Stimulated activated CD4-positive, alpha-beta T cell treated with anti-CD3 and anti-CD28 coated beads, Interleukin-1b, Interleukin-23, amount 100 ng/mL, for 1 hour (primary cell): ENCODE measurements at places on chromosomes 6 and 20.

- no peak for DNase-seq
Measured at GRCh38 chr6:159077123-159077522, 32.3 kb upstream of the TAGAP start.

DNA sequence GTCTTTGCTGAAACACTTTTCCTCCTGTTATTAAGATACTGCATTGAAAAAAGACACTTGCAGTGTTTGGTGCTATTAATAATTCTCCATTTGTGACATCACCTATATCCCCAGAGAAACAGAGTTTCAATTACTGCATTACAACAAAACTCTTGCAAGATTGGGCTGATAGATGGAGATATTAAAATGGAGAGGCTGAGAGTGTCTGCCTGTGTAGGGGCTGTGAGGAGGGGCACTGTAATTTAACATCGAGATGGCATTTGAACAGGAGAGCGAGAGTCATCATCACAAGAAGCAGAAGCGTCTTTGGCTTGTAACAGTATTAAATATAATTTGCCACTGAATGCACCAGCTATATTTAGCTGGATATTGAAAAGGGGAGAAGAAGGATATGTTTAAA is 316.5 kb downstream of the CDH26 start:
- DNase-seq = no peak

GRCh38 chr6:49826743-49827406 is 39.5 kb downstream of the CRISP1 start:
- DNase-seq = no peak

- no peak for DNase-seq
Measured at GRCh38 chr20:49712646-49712995, 1.1 kb downstream of the B4GALT5 start.

DNA sequence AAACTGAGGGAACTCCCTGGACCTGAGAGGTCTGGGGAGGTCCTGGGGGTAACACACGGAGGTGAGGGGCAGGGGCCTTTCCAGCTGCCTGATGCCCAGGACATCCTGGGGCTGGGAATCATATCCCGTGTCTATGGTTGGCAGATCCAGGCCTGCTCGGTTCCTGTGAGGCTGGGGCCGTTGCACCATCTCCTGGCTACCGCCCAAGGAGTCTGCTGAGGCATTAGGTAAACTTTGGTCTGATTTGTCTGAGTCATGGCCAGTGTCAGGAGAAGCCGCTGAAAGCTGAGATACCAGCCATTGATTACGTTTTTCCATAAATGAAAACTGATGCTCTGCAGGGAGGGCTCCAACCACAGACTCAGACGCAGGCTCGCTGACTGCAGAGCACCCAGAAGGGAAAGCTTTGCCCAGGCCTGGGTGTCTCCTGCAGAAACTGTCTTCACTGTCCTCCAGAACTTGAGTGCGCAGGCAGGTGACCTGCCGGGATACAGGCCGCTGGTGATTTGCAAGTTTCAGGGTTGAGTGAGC is 14.2 kb downstream of the TRAF3IP2 start:
- DNase-seq = no peak

DNA sequence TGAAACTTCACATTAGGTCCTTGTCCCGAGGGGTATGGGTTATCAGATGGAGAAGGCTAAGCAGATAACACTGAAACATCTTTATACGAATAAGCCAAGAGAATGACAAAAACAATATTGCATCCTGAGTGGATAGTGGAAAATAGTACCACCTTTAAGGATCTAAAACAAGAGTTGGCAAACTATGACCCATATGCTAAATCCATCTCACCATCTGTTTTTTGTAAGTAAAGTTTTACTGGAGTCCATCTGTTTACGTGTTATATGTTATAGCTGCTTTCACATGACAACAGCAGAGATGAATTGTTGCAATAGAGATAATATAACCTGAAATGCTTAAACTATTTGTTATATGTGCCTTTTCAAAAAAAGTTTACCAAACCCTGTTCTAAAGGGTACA is 76.1 kb upstream of the TRDN start:
- DNase-seq = no peak

DNA sequence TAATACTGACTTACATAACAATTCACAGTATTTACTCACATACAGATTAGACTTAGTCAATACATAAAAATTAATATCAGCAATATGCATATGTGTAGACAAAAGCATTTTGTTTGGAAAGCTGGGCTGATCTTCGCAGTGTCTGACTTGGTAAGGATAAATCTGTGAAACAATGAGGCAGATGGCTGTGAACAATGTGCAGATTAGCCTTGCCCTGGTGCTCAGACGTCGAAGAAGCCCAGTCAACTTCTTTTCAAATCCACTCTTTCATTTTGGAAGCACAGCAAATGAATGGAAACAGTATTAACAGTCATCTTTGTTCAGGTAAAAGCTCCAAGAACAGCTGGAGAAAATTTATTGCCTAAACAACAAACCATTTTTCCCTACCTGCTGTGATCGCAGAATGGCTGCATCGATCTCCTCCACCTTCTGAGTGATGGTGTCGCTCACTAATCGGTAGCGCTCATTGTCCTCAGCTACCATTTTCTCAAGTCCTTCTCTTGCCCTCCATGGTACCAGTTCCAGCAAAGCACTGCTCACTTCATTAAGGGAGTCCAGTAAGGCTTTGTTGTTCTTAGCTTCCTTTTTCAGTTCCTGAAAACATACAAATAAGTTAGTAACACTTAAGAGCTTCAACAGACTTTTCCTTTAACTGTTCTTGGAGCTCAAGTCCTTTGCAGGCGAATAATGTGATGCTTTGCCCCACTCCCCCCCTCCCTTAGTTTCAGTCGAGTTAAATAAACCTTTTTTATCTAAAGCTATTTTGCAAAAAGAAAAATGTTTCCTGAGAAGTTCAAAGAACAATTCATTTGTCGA is 116.5 kb downstream of the DST start:
- DNase-seq = no peak

- DNase-seq = no peak
Measured at GRCh38 chr6:136236466-136237293, 13.4 kb downstream of the MTFR2 start.

GRCh38 chr6:101108286-101108685 is 227.2 kb upstream of the ASCC3 start:
- no peak for DNase-seq

- DNase-seq = no peak
Measured at GRCh38 chr6:157229713-157230112, 93.6 kb downstream of the TMEM242 start.

- DNase-seq = no peak
Measured at GRCh38 chr6:36323062-36323461, 13.6 kb downstream of the BNIP5 start.

GRCh38 chr6:138512609-138513008 is 13.3 kb upstream of the NHSL1 start:
- no peak for DNase-seq

GRCh38 chr6:28880894-28881780 is 42.6 kb downstream of the TRIM27 start:
- no peak for DNase-seq

DNA sequence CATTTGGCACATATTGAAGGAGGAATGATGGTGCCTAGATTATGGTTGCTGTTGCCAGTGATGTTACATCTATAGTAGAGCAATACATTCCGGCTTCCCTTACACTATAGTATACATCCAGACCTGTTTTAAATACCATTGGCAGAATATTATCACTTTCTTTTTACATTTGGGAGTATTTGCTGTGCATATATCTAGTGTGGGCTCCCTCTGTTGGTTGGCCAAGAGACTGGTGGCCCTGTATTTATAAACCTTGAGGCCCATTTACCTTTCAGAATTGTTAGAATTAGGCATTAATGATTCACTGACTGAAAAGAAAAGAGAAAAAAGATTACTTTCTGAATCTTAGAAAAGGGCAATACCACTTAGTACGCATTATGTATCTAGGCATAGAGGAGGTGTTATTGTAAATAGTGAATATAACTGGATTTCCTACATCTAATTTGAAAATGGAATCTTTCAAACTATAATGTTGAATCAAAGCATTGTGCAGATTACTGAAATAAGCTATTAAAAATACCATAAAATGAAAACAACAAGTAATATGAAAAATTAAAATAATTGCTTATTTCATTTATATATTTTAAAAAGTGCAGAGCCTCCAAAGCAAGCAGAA is 628.8 kb upstream of the MAN1A1 start:
- no peak for DNase-seq

DNA sequence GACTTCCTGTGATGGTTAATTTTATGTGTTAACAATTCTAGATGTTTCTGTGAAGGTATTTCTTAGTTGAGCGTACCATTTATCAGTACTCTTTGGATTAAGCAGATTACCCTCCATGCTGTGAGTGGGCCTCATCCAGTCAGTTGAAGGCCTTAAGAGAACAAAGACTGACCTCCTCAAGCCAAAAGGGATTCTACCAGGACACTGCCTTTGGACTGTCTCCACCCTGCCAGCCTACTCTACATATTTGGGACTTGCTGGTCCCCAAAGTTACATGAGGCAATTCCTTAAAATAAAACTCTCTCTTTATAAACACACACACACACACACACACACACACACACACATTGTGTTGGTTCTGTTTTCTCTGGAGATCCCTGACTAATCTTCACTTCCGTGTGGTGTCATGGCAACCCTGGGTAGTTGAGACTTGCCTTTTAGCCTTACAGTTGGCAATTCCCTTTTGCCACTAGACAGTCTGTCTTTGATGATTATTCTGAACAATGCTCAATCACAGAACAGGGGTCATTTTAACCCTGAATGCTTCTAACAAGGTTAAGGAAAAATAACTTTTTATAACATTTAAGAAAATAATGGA is 32.2 kb downstream of the MRAP2 start:
- no peak for DNase-seq

GRCh38 chr20:48493966-48494365 is 333.8 kb downstream of the PREX1 start:
- no peak for DNase-seq

DNA sequence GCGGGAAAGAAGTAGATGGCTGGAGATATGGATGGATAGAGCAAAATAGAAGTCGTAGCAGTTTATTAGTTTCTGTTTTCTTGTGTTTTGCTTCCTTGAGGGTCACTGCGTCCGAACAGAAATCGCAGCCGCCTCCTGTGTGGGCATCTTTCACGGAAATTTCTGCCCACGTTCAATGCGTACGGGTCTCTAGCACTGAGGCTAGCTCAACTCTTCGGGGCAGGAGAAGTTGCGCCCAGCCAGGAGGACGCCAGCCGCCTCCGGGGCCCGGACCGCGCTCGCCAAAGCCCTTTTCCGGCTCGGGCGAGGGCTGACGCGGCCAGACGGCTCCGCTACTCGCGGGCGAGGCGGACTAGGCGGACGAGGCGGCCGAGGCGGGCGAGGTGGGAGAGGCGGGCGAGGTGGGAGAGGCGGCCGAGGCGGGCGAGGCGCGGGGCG is 814 bp downstream of the TFAP2B start:
- DNase-seq = no peak

DNA sequence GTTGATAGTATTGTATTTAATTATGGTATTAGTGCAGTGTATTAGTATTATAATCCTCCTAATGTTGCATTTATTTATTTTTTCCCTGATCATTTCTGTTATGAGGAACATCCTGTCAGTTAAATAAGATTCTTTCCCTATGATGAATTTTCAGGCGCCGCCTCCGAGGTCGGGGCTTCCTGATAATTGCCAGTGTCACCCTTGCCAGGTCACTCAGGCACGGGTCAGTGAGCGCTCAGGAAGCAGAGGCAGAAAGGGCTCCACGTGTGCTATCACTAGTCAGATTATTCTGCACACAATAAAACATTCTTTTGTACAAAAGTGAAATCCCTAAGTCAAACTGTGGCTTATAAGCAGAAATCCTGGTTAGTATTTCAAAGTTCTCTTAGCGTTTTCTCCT is 64.8 kb downstream of the TSHZ2 start:
- no peak for DNase-seq

DNA sequence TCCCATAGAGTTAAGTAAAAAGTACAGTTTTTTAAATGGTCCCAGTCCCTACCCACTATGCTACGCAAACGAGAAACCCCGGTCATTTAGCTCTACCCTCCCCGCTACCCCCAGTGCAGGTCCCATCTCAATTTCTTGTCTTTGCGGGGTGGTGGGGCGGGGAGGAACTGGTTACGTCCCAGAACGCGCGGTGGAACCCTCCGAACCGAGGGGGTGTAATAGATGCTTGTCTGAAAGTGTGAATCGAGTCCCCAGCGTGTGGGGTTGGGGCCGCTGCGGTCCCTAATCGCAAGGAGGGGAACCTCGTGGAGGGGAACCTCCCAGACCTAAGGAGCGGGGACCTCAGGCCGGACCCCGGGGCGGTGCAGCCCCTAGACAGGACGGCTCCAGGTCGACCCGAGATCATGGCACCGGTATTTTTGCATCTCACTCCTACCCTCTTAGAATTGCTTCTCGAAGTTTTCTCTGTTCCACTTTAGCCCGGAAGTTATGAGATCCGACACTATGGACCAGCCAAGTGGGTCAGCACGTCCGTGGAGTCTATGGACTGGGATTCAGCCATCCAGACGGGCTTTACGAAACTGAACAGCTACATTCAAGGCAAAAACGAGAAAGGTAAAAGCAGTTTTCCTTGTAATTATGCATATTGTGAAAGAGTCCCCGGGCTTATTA is 779 bp downstream of the HEBP2 start:
- DNase-seq = no peak

- DNase-seq = no peak
Measured at GRCh38 chr6:116881236-116881635, 4.2 kb downstream of the RFX6 start.

- no peak for DNase-seq
Measured at GRCh38 chr20:20955892-20956291, 150.3 kb downstream of the LINC00237 start.

DNA sequence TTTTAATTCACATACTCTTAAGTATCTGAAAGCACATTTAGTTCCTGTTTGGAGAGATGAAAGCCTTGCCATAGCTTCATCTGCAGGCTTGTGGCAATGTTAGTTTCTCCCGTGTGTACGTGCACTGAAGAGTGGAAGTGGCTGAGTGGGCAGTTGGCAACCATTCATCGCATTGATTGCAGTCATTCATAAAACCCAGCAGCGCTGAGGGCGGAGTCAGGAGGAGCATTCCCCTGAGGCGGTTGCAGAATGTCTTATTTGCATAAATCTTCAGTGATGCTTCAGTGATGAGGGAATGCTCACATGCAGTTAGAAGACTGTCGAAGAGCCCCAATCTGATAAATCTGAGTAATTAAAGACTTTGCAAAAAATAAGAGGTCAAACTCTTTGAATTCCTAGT is 79.1 kb downstream of the RIMS1 start:
- DNase-seq = no peak
